ENCODE measurements at places on chromosomes 13 and 19.

GRCh38 chr19:47839913-47840312, 18.2 kb downstream of the CRX start:
- no peak for DNase-seq

- DNase-seq = no peak
Observed at GRCh38 chr13:107284173-107284572, 716.2 kb upstream of the ARGLU1 start.

- DNase-seq = no peak
Observed at GRCh38 chr13:114341003-114341777, 26.9 kb downstream of the CHAMP1 start.

- DNase-seq = no peak
Observed at GRCh38 chr13:105466376-105466775, 1069.1 kb downstream of the EFNB2 start.

- no peak for DNase-seq
Observed at GRCh38 chr13:66410314-66410713, 819.8 kb downstream of the PCDH9 start.

DNA sequence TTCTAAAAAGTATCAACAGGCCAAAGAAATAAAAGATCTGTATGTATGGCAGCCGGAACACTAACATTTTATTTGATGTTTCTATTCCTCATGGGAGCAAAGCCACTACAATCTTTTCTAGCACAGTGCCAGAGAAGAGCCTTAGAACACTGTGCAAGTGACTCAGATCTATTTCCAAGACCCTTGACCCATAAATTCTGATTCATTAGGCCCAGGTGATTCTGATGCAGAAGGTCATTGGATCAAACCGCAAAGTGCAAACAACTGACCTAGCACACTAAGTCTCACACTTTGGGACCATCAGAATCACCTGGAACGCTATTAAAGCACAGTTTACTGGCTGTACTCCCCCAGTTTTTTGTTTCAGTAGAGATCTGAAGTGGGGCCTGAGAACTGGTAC, 87.6 kb downstream of the MYCBP2 start:
- no peak for DNase-seq

DNA sequence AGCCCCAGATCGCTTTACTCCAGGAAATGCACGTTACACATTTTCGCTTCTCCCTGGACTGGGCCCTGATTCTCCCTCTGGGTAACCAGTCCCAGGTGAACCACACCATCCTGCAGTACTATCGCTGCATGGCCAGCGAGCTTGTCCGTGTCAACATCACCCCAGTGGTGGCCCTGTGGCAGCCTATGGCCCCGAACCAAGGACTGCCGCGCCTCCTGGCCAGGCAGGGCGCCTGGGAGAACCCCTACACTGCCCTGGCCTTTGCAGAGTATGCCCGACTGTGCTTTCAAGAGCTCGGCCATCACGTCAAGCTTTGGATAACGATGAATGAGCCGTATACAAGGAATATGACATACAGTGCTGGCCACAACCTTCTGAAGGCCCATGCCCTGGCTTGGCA, 44.6 kb downstream of the KL start:
- no peak for DNase-seq

GRCh38 chr13:102742506-102742905, 31.1 kb downstream of the TEX30 start:
- DNase-seq = no peak

GRCh38 chr19:12095111-12095790, 30.7 kb downstream of the ZNF844 start:
- DNase-seq = no peak

DNA sequence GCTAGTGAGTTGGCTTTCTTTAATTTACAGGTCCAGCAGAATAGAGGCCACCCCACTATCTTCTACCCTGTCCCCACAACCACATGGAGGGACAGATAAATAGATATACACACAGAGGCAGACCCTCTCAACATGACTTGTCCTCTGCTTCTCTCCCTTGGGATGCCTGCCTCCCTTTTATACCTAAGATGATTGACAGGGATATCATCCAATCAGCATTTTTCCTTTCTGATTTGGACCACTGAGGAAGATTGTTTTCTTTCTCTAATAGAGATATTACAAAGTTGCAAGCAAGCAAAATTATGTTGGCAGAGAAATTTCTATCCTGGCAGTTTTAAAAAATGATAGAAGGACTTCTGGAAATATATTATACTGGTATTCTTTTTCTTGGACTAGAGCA, 35.8 kb downstream of the STOML3 start:
- DNase-seq = no peak
